ENCODE measurements at places on chromosomes 5 and 9.
A peak's percentile ranks its signal among the peaks of the same experiment; 100 is the strongest.

DNA sequence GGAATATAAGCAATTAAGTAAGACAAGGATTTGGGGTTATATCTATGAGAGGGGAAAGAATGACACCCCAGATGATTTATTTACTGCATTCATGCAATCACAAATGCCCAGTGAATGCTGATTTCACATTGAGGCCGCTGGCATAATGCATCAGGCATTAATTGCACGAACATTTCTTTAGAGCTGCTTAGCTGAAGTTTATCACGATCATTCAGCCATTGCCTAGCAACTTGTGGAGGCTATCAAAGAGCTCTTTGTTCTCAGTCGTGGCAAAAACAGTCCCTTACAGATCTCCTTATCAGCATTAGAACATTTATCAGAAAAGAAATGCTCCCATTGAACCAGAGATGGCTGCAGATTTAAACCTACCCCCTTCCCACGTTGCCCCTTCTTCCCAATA is 88.7 kb upstream of the PRRC1 start:
- no peaks in the 10 kb centered on the region for H3K27me3 ChIP-seq
- no peaks in the 10 kb centered on the region for H3K36me3 ChIP-seq
- no peak overlapping the region for H3K4me3 ChIP-seq
- no peak for ATAC-seq
- H3K4me1 ChIP-seq = no peaks in the 10 kb centered on the region
- H3K27ac ChIP-seq = no peak overlapping the region

DNA sequence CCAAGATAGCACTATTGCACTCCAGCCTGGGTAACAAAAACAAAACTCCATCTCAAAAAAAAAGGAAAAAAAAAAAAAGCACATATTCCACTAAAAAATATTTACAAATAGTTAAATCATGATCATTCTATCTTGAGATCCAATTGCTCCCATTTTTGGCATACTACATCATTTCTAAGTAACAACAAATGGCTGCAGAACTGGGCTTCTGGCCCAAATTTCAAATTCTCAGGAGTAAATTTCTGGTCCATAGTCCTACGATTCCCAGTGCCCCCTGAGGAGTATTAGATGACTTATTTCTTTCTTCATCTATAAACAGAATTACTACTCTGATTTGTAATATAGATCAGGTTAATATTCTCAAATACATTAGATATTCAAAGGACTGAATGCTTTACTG is 62.1 kb downstream of the CEMIP2 start:
- no peaks in the 10 kb centered on the region for H3K4me1 ChIP-seq
- no peak for ATAC-seq
- no peak overlapping the region for H3K27ac ChIP-seq
- H3K27me3 ChIP-seq = no peaks in the 10 kb centered on the region
- H3K4me3 ChIP-seq = no peak overlapping the region

DNA sequence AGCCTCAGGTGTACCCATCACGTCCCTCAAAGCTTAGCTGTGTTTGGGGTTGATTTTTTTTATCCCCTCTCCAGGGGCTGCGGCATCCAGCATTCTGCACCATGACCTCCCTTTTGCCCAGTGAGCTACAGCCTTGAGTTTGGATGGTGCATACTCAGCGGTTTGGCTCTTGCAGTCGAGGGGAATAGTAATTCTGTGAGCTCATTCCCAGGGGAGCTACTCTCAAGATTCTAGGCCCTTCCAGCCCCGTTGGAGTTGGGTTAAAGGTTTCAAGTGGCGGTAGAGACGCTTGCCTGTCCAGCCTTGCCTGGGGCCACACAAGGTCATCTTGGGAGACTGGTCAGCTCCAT is 102.2 kb upstream of the SPRY4 start:
- no peak for ATAC-seq
- no peak overlapping the region for H3K4me3 ChIP-seq
- peaks cover 5% of the 10 kb centered on the region for H3K4me1 ChIP-seq
- peaks cover 37% of the 10 kb centered on the region for H3K27me3 ChIP-seq
- H3K36me3 ChIP-seq = no peaks in the 10 kb centered on the region

DNA sequence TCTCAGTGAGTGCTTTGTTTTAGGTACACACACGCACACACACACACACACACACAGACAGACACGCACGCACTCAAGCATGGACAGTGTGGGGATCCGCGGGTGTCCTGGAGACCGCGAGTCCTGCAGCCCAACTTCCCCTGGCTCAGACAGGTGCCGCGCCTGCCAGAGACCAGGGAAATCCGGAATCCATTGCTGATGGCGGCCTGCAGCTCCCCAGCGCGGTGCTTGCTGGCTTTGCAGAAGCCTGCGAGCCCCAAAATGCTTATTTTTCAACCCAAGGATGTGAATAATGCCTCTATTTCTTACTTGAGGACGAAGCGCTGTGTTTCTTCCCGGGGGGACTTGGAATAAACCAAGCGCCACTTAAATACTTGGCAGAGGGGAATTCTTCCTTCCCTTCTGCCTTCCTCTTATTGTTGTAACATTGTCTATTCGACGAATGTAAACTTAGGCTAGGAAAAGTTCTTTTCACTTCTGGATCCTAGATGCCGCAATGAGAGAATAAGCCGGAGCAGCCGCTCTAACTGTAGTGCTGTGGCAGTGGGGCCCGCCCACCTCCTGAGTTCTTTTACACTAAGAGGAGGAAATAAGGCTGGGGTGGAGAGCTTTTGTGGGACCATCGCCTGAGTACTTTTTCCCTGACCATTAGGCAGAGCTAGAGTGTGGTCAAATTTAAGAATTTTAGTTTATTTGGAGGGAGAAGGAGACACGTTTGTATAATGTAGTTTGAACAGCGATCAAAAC is 802 bp downstream of the ITGA2 start:
- ATAC-seq = peak; percentile 32
- no peaks in the 10 kb centered on the region for H3K36me3 ChIP-seq
- no peaks in the 10 kb centered on the region for H3K4me1 ChIP-seq
- peak overlapping the region; percentile 59 for H3K4me3 ChIP-seq
- H3K27me3 ChIP-seq = peaks cover 49% of the 10 kb centered on the region

Measured in stimulated activated memory B cell treated with anti-CD40 and anti-IgM and Interleukin-4, amounts not matched to agents 10 μg/mL and 1 μg/mL and 100 μg/mL, for 72 hours (primary cell).